Ascending aorta (tissue), 2 donors: ENCODE measurements at places on chromosomes 4 and X. TPM values are rescaled to one million over a fixed set of nuclear protein-coding genes. Genes with fewer than 3 reads are reported as not detected.
A peak's percentile ranks its signal among the peaks of the same experiment; 100 is the strongest.

DNA sequence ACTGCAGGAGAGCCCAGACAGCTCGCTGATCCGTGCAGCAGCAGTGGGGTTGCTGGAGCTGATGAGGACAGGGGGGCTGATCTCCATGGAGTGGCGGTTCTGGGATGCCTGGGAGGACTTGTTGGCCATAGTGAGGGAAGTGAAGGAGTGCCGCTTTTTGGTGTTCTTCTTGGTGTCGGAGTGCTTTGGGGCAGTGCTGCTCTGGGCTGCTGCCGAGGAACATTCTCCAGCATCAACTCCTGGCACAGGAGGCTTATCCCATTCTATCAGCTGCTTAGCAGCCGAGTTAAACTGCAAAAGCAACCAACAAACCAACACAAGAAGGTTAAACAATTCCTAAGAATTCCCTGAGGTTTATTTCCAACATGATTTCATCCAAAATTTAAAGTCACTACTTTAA, 126.3 kb upstream of the CBR4 start:
- H3K36me3 ChIP-seq, result no peaks in the 10 kb centered on the region
- DNase-seq, result no peak
- H3K4me3 ChIP-seq, result no peak overlapping the region

DNA sequence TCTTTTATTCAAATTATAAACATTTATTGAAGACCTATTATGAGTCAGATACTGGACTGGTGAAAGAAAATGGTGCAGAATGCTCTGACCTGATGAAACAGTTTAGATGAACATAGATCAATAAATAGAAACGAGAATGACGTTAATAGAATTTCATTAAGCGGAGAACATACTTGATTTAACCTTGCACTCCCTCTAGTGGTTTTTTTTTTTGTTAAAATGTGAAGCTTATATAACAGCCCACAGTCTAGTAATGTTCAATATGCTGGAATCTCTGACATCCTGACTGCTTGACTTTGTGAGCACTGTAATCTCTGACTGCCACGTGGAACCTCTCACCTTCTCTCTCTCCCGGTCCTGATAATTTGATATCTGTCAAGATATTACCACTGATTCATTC, 32.3 kb downstream of the HDAC8 start:
- H3K27ac ChIP-seq, result no peak overlapping the region
- no peak overlapping the region for H3K4me3 ChIP-seq
- H3K4me1 ChIP-seq, result no peaks in the 10 kb centered on the region
- no peaks in the 10 kb centered on the region for H3K27me3 ChIP-seq
- DNase-seq, result no peak

DNA sequence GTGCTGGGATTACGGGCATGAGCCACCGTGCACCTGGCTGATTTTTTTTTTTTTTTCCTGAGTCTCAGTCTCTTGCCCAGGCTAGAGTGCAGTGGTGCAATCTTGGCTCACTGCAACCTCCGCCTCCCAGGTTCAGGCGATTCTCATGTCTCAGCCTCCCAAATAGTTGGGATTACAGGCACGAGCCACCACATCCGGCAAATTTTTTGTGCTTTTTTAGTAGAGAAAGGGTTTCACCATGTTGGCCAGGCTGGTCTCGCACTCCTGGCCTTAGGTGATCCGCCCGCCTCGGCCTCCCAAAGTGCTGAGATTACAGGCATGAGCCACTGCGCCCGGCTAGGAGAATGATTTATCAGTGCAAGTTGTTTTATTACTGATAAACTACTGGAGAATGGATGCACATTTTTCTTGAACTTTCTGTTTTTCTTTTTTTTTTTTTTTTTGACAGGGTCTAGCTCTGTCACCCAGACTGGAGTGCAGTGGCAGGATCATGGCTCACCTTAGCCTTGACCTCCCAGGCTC, 39.7 kb upstream of the DHRSX start:
- no peaks in the 10 kb centered on the region for H3K27me3 ChIP-seq
- DNase-seq, result no peak
- H3K4me1 ChIP-seq, result no peaks in the 10 kb centered on the region

DNA sequence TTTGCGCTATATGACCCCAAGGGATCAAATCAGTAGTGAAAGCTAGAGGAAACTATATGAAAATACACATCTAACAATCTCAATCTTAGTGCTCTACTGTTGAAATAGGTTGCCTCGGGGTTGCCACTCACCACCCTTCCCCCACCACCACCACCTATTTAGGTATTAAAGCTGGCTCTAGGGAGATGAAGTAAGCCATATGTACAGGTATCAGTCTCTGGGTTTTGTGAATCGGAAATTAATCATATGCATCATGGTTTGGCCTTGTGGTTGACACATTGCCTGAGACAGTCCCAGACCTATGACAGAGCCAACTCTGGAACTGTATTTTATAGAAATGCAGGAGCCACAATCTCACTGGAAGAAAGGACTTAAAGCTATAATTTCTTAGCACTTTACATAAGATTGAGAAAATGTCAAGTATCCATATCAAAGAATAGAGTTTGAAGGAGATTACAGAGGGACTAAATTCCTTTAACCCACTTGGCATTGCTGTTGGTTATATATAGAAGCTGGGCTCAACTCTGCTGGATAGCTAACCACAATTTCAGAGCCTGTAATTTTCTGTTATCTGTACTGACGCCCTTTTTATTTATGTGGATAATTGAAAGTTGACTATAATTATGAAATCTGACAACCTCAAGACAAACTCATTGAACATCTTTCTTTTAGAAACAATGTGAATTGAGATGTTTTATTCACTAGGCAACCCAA, 26.7 kb upstream of the BMP2K start:
- DNase-seq, result no peak
- no peak overlapping the region for H3K27ac ChIP-seq
- peaks cover 3% of the 10 kb centered on the region for H3K4me1 ChIP-seq
- no peak overlapping the region for H3K4me3 ChIP-seq

DNA sequence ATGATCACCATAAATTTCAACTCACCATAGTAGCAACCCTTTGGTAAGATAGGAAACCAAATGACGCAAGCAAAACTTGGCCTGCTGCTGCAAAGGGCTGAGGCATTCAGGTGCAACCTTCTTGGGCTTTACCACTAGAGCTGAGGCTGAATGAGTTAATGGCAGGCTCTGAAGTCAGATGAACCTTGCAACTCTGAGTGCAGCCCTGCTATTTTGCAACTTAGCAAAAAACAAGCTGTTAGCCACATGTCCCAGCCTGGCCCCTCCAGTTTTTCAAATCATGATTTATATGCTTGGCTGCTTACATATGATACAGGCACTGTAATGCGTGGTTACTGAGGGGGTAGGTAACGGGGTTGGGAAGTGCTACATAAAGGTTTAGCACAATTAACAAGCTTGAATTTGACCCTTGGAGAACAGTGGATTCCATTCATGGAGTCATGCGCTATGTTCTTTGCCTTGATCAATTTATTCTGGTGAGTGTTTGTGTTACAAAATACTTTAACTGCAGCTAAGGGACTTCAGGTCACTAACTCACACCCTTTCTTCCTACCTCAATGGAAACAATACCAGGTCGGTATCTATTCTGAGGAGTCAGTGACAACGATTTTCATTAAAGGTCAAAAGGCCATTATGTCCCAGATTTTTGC, 80.5 kb upstream of the PPARGC1A start:
- H3K4me3 ChIP-seq, result no peak overlapping the region
- no peak for DNase-seq
- no peak overlapping the region for H3K27ac ChIP-seq
- H3K4me1 ChIP-seq, result no peaks in the 10 kb centered on the region

DNA sequence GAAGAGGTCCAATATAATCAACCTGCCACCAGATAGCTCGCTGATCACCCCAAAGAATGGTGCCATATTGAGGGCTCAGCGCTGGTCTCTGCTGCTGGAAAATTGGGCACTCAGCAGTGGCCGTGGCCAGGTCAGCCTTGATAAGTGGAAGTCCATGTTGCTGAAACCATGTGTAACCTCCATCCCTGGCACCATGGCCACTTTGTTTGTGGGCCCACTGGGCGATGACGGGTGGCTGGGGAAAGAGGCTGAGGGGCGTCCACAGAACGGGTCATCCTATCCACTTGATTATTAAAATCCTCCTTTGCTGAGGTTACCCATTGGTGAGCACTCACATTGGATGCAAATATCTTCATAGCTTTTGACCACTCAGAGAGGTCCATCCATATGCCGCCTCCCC, 7.7 kb downstream of the F8A2 start:
- H3K27me3 ChIP-seq, result no peaks in the 10 kb centered on the region
- no peak overlapping the region for H3K27ac ChIP-seq
- no peaks in the 10 kb centered on the region for H3K4me1 ChIP-seq
- H3K36me3 ChIP-seq, result no peaks in the 10 kb centered on the region

GRCh38 chr4:143404555-143404954, 67.9 kb downstream of the GAB1 start:
- H3K4me1 ChIP-seq, result peaks cover 67% of the 10 kb centered on the region
- no peak overlapping the region for H3K27ac ChIP-seq
- no peak for DNase-seq
- H3K4me3 ChIP-seq, result no peak overlapping the region
- H3K36me3 ChIP-seq, result no peaks in the 10 kb centered on the region

DNA sequence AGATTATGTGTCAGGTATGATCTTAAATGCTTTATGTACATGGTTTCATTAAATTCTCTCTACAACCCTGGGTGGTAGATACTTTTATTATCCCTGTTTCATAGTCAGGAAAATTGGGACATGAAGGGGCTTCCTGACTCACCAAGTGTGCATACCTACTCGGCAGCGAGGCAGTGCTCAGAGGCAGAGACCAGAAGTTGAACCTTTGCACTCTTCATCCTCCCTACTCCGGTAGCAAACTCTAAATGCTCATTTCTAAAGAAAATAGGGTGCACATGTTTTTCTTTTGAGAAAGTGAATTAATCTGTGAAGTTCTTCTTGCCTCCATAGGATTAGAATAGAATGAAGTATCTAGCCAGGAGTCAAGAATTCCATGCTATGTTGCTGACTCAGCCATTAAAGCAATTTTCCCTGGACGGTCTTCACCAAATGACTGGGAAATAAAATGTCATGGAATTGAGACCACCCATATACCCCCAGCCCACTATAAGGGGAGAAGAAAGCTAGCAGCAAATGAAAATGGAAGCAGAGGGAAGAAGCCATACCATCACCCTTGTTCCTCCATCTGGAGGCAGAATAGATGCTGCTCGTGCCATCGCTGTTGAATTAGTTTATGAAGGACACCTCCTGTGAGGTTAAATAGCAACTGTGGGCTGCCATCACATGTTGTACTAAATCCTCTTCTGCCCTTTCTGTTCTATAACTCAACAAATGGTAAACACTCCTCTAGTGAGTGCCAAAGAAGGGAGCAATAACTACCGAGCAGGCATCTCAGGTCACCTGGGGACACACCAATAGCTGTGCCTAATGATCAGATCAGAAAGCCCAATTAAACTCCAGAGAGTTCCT, 355.4 kb downstream of the CAMK2D start:
- H3K27me3 ChIP-seq, result no peaks in the 10 kb centered on the region
- no peak overlapping the region for H3K27ac ChIP-seq
- H3K4me3 ChIP-seq, result no peak overlapping the region
- H3K4me1 ChIP-seq, result no peaks in the 10 kb centered on the region
- DNase-seq, result no peak

DNA sequence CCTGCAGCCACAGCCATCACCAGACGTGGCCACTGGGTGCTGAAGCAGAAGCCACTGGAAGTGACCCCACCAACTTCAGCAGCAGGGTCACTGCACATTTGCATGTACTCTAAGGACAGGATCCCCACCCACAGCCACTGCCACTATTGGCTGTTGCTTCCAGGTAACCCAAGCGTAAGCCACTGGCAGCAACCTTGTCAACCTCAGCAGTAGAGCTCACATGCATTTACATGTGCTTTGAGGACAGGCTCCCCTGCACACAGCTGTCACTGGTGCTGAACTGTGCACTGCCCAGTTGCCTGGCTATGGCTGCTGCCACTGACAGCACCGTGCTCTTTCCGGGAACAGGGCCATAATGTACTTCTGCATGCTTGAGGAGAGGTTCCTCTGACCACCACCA, 332.4 kb upstream of the DMD start:
- no peak for DNase-seq
- H3K27me3 ChIP-seq, result no peaks in the 10 kb centered on the region
- no peak overlapping the region for H3K4me3 ChIP-seq
- no peaks in the 10 kb centered on the region for H3K36me3 ChIP-seq

DNA sequence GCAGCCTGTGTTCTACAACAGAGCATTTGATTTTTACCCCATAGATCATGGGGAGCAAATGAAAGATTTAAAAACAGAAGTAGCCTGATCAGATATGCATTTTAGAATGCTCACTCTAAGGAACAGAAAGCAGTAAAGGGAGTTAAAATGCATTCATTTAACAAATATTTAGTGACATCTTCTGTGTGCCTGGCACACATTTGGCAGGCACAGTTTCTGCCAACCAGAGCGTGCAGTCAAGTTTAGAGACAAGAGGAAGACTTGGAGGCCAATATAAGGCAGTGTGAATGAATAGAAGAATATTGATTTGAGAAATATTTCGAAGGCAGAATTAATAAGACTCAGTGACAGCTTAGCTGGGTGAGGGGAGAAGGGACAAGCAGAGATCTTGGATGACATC, 210.1 kb downstream of the KDR start:
- no peak for DNase-seq
- no peaks in the 10 kb centered on the region for H3K36me3 ChIP-seq
- H3K27me3 ChIP-seq, result no peaks in the 10 kb centered on the region
- no peak overlapping the region for H3K27ac ChIP-seq
- H3K4me1 ChIP-seq, result peaks cover 9% of the 10 kb centered on the region

DNA sequence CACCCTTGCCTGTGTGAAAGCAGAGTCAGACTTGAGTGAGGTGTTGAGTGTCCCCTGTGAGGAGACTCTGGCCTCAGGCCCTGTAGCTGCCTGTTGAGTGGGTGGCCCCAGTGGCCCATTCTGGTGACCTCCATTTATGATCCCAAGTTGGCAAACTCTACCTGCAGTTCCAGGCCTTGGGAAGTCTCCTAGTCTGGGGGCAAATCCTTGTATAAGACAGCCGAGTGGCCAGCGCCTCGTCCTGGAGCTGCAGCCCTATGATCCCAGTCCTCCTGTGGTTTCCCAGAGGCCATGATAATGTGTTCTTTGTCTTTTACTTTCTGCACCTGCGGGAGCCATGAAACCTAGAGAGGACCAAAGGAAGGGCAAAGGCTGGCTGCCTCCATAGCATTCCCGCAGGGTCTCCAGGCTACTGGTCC, 58.7 kb downstream of the NBDY start:
- no peaks in the 10 kb centered on the region for H3K36me3 ChIP-seq
- peak; percentile 46 for DNase-seq
- H3K27ac ChIP-seq, result no peak overlapping the region
- no peak overlapping the region for H3K4me3 ChIP-seq

GRCh38 chrX:150697641-150698040, 4.4 kb downstream of the MTMR1 start:
- H3K4me1 ChIP-seq, result no peaks in the 10 kb centered on the region
- H3K36me3 ChIP-seq, result no peaks in the 10 kb centered on the region
- DNase-seq, result no peak
- H3K27ac ChIP-seq, result no peak overlapping the region
- no peak overlapping the region for H3K4me3 ChIP-seq
- H3K27me3 ChIP-seq, result no peaks in the 10 kb centered on the region

GRCh38 chrX:57481514-57481913, 110.3 kb upstream of the ZXDB start:
- no peaks in the 10 kb centered on the region for H3K4me1 ChIP-seq
- no peak for DNase-seq
- no peak overlapping the region for H3K27ac ChIP-seq
- no peaks in the 10 kb centered on the region for H3K27me3 ChIP-seq
- H3K4me3 ChIP-seq, result no peak overlapping the region

GRCh38 chrX:18016941-18017340, 155.8 kb upstream of the RAI2 start:
- no peaks in the 10 kb centered on the region for H3K27me3 ChIP-seq
- no peak for DNase-seq
- no peaks in the 10 kb centered on the region for H3K4me1 ChIP-seq
- H3K36me3 ChIP-seq, result no peaks in the 10 kb centered on the region

The CXorf49B gene
- total RNA-seq, result not detected

The NRK gene
- 3.2 TPM for total RNA-seq

The TRIM75 gene
- not detected for total RNA-seq

The BTC gene
- 6.9 TPM for total RNA-seq

The NDNF gene
- total RNA-seq, result 1.9 TPM

The CRMP1 gene
- total RNA-seq, result 1.9 TPM
